ENCODE measurements at places on chromosomes 2 and 18.

- no peak for DNase-seq
Measured at GRCh38 chr2:226623587-226624368, 175.8 kb downstream of the IRS1 start.

DNA sequence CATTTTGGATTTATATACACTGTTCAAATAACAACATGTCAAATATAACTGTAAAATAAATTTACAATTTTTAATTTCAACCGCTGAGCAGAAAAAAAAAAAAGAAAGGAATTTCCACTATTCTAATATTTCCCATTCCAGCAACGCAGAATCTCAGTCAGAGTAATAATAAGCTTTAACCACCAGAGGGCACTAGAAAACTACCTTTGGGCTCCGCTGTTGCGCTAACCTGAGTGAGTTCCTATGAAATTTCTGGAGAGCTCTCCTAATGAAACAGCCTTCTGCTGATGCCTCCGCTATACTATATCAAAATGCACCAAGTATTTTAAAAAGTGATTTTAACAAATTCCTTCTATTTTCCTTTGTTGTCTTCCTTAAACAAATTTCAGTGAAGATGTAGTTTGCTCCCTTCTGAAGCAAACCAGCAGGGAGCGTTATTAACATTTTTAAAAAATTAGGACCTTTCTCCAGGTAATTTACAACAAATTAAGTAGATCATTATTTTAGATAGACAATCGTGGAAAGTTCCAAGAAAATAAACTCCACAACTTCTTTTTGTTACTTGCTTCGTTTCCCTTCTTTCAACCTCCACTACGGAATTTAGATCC, 23.0 kb downstream of the ERMN start:
- no peak for DNase-seq

- DNase-seq = no peak
Measured at GRCh38 chr2:146576339-146577111, 1268.3 kb upstream of the ACVR2A start.

GRCh38 chr18:42801706-42802105, 313.8 kb downstream of the RIT2 start:
- DNase-seq = no peak

DNA sequence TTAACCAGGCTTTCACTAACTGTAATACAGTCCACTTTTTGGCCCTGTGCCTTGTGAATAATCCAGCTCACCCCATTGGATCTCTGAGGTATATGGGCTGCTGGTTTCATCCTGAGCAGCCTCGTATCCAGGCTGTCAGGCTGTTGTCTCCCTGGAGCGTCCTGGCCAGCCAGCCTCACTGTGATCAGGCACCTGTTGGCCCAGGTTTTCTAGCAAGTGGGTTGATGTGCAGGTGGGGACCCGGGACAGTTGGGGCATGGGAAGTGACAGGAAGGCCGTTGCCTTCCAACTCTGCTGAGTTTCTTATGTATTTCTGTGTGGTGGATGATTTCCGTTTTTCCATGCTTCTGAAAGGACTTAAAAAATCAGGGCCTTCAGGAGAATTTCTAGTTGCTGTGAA, 132.4 kb downstream of the ACOXL start:
- DNase-seq = no peak

DNA sequence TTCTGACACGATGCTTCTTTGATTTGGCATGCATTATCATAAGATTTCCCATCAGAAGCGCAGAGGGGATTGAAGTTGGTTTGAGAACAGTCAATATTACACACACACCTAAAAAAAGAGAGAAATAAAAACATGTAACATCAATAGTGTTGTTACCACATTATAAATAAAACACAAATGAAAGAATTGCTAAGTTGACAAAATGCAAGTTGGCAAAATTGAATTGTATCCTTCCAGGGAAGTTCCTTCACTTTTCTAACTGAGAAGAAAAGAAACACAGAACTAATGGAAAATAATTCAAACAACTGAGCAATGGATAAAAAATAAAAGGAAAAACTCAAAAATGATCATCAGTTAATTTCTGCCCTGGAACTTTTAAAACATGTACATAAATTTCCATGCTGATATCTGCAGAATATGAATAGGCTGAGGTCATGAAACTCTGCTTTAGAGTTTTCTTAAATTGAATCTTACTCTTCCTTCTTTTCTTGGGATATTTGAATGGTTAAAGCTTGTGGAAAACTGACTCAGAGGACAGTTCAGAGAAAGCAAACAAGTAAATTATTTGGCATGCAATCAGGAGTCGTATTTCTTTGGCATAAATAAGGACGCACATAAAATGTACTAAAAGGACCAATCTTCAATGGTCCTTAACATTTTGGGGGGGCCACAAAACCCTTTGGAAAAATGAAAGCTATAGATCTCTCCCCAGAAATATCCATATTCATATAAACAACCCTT, 152.4 kb upstream of the CAVIN2 start:
- DNase-seq = no peak

- no peak for DNase-seq
Measured at GRCh38 chr2:144645083-144645778, 125.3 kb upstream of the ZEB2 start.

GRCh38 chr2:192004188-192004963, 157.5 kb upstream of the CAVIN2 start:
- DNase-seq = no peak

GRCh38 chr18:78612318-78612717, 367.3 kb upstream of the SALL3 start:
- DNase-seq = no peak

DNA sequence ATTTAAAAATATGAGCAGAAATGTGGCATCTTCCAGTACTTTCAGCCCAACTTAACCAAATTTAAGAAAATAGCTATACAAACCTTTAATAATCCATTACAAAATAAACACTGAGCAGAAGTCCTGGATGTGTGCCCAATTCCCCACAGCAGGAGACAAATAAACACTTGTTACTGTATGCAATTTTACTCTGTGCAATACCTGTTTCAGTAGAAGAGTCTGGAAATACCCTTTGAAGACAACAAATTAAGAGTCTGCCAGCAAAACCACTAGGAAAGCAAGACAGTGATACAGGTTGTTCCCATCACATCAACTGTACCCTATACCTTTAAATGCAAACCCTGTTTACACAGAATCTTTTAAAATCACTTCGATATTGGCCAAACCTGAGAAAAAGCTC, 41.4 kb upstream of the RNU4ATAC start:
- peak; percentile 83 for DNase-seq

GRCh38 chr2:176567361-176567760, 298.1 kb downstream of the MTX2 start:
- no peak for DNase-seq

- no peak for DNase-seq
Measured at GRCh38 chr2:96167407-96168013, 22.3 kb upstream of the DUSP2 start.

- DNase-seq = no peak
Measured at GRCh38 chr2:46461709-46462171, 17.6 kb upstream of the TMEM247 start.

- no peak for DNase-seq
Measured at GRCh38 chr2:145984580-145984979, 1464.7 kb upstream of the ZEB2 start.

GRCh38 chr2:73503992-73504570, 118.4 kb downstream of the ALMS1 start:
- DNase-seq = no peak

- DNase-seq = no peak
Measured at GRCh38 chr2:43531251-43531650, 64.6 kb downstream of the THADA start.

Measured in NCI-H1417 treated with DMSO at 0.1 percent for 48 hours (cell line).